Nephron progenitor cell (in vitro differentiated cells): ENCODE measurements at places on chromosomes 3 and 15.

- peak; percentile 62 for DNase-seq
These were observed 3.9 kb upstream of the ACTL6A start for GRCh38 chr3:179558742-179559364.

- no peak for DNase-seq
These were observed 20.1 kb downstream of the ZNF80 start for GRCh38 chr3:114217266-114217665.

GRCh38 chr15:96774216-96774615 lies 443.7 kb downstream of the NR2F2 start:
- no peak for DNase-seq

DNA sequence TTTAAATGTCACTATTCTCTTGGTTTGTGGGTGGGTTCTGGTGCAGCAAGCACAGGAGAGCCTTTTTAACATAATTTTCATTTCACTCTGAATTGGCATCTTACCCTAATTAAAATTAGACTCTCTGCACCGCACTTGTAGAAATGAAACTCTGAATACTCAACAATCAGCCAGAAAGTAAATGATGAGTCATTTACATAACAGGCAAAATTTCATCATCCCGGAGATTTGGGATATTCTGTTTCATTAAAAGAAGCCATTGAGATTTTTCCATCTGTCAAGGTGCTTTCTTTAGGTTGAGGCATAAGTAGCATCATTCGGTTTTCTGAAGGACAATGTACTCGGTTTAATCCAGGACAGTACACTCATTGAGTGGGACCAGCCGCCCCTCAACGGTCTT lies 111.0 kb downstream of the RFTN1 start:
- DNase-seq = no peak

GRCh38 chr3:43363621-43364266 lies 77.4 kb downstream of the SNRK start:
- no peak for DNase-seq

DNA sequence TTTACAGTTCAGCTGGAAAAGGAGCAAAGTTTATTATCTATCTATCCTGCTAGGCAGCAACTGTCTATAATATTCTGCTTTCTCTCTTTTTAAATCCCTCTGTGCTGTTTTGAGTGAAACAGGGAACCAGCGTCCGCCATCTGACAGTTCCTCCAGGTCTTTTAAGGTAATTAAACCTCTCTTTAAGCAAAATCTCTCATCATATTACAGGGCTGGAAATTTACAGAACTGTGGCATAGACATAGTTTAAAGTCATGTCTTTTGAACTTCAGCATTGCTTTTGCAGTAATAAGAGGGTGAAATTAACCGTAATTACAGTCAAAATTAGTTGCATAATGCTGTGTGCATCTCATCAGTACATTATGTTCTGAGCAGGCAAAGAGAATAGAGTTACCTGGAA lies 263.4 kb upstream of the KCNMB2 start:
- DNase-seq = no peak

GRCh38 chr15:23069496-23070166 lies 30.3 kb upstream of the TUBGCP5 start:
- DNase-seq = no peak

DNA sequence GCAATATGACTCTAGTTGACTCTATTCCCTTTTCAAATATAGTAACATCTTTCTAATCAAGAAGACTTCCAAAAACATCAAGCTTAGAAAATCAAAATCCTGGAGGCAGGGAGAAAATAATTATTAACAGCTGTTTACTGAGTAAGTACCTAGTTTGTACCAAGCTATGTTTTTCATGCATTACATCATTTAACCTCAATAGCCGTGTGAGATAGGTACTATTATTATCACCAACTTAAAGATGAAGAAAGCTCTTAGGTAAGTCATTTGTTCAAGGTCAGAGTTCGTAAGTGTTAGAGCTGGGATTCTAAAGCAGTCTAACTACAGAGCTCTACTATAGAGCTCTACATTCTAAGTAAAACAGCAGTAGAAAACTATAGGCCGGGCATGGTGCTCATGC lies 41.6 kb downstream of the GSK3B start:
- DNase-seq = no peak

DNA sequence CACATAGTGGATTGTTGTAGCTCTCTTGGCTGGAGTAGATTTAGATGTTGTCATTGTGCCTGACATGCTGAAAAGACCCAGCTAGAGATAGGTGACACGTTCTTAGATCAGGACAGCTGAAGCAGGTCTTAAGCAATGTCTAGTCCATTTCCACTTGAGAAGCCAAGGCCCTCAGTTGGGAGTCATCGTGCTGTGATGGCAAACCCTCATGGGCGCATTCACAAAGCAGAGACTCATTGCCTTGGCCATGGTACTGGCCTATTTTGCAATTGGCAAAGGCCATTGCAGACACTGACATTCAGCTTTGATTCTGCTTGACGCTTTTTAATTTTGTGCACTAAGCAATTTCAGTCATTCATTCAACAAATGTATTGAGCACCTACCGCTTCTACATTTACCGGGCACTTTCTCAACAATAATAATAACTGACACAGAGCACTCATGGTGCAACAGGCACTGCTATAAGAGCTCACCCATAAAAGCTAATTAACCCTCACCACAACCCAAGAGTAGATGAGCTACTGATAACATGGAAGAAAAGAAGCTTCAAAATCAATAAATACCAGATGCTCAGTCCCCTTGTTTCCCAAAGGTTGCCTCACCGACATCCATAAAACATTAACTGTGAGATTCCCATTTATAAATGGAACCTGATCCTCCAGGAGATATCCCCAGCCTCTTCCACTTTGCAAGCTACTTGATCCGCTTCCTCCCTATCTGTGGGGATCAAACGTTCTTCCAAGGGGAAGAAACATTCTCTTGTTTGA lies 200.1 kb downstream of the TLE3 start:
- no peak for DNase-seq
